ENCODE measurements at places on chromosomes 2 and 18.

GRCh38 chr2:144434425-144435222, 85.3 kb downstream of the ZEB2 start:
- no peak for DNase-seq

DNA sequence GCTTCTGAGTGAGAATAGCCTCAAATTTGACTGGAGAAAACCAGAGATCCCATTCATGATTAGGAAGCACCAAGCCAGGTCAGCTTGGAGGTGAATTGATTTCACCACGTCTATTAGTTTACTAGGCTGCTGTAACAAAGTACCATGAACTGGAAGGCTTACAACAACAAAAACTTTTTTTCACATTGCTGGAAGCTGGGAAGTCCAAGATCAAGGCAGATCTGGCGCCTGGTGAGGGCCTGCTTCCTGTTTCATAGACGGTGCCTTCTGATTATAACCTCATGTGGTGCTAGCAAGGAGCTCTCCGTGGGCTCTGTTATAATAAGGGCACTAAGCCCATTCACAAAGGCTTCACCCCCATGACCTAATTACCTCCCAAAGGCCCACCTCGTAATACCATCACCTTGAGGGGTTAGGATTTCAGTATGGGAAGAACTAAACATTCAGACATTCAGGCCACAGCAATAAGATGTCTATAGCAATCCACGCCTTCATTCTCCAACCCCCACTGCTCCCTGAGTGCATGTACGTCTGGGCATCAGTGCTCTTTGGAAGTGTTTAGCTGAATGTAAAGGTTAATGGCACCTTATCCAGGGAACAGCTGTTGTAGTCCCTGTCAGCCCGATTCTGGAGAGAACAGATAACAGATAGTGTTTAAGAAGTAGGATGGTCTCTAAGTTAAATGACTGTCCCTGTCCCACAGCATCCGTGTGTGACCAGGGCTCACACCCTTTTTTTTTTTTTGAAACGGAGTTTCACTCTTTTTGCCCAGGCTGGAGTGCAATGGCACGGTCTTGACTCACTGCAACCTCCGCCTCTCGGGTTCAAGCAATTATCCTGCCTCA, 89.2 kb downstream of the SOCS6 start:
- DNase-seq = no peak

DNA sequence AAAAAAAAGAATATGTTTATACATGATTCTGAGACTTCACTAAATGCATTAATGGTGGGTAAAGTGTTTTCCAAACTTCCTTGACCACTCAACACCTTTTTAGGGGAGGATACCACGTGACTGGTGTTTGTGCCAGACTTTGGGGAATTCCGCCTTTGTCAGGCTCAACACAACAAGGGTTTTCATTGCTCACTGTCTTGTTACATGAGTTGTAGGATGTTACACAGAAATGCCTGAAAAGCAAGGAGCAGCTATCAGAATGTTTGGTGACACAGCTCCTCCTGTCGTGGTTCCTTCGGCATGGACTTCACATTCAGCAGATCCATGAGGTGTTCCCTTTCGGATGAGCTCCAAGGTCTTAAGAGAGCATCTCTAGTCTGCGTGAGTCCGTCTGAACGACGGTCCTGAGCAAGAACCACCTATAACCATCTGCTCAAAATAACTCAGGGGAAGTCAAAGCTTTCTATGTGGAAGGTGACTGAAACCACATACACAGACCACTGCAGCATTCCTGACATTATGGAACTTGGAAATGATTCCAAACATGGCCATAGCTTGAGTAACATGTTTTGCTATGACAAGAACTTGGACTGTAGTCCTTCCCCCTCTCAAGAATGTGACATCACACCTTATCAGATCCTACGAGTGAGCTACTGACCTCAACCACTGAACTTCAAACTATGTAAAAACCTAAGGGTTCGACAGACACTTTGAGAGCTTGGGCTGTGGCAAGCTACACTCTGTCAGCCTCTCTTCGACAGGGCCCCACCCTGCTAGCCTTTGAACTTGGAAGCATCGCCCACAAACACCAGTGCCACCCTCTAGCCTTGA, 57.5 kb downstream of the MCFD2 start:
- DNase-seq = no peak

GRCh38 chr2:175630280-175631244, 371.5 kb downstream of the LNPK start:
- no peak for DNase-seq

Measured in cerebellar nuclear complex (tissue), 1 donor.